AG04449 (cell line): ENCODE measurements at places on chromosomes 1 and 21.

- DNase-seq, result no peak
Measured at GRCh38 chr1:67937010-67937409, 103.7 kb upstream of the GNG12 start.

DNA sequence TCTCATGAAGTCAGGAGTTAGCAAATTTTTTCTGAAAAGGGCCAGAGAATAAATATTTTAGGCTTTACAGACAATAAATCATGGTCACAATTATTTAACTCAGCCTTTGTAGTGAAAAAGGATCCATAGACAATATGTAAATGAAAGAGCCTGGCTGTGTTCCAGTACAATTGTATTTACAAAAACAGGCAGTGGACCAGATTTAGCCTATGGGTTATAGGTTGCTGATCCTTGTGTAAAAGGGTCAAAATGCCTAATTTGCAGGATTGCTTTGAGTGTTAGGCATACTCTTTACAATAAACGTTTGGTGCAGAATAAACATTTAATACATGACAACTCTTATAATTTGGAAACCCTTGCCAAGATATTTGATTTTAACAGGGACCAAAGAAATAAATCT lies 6.5 kb downstream of the SLAMF7 start:
- no peak for DNase-seq

DNA sequence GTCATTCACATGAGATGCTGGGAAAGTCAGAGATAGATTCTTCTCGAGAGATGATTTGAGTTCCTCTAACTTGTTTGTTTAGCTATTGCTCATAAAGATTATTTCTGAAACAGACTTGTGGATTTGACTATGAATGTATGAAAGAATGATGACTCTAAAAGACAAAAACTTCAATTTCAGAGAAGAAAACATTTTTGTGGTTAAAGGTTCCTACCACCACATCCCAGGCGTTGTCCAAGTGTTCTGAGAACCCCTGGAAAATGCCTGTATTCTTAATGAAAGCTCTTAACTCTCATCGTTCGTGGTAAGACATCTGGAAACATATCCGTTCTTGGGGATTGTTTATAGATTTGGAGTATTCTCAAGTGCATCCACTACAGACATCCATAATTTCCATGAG lies 228.7 kb downstream of the BARHL2 start:
- DNase-seq, result no peak

GRCh38 chr1:95640746-95641145 lies 406.7 kb downstream of the RWDD3 start:
- DNase-seq, result no peak

DNA sequence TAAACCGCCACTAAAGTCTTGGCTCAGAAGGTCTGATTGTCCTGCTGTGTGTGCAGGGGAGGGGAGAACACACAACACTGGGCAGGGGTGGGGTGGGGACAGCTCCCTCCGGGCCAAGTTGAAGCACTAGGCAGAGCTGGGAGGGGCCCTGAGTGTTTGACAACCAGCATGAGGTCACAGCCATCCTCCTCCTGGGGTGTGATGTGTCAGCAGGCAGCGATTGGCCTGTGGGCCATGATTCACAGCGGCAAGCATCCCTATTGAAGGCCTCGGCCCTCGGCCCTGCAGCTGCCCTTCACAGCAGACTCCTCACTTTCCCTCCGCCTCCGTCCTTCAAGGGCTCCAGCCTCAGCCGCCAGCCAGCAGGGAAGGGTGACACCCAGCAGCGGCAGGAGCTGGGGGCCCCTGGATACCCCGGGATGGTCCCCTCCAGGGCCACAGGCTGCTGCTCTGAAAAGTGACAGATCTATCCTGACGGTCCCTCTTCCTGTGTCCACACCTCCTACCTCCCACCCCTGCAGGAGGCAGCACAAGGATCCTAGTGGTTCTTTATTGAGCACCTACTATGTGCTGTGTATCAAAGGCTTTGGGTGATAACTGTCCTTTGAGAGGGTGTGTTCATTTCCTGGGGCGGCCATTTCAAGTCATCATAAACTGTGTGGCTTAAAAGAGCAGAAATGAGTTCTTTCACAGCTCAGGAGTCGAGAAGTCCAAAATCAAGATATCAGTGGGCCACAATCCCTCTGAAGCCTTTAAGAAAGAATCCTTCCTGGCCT lies 66.0 kb upstream of the SLC25A33 start:
- DNase-seq, result peak; percentile 63

GRCh38 chr1:158045639-158046038 lies 52.2 kb downstream of the KIRREL1 start:
- DNase-seq, result peak; percentile 36

GRCh38 chr1:162626094-162626493 lies 6.2 kb upstream of the DDR2 start:
- DNase-seq, result no peak

GRCh38 chr21:14836950-14837349 lies 227.8 kb downstream of the NRIP1 start:
- no peak for DNase-seq

GRCh38 chr1:242454262-242455051 lies 70.0 kb downstream of the PLD5 start:
- no peak for DNase-seq

- DNase-seq, result no peak
Measured at GRCh38 chr1:99619583-99619982, 26.3 kb upstream of the PALMD start.

DNA sequence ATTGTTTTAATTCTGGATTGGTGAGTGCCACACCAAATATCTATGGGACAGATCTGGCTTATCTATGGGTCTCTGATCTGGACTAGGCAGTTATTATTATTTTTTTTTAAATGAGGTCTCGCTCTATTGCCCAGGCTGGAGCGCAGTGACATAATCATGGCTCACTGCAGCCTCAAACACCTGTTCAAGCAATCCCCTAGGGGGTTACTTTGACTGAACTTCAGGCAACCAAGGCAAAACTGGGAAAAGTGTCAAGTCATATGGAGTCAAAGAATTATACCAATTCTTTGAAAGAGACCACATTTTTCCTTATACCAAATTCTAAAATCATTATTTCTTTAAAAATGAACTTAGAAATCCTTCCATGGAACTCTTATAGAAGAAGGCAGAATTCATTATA lies 129.1 kb upstream of the HOOK1 start:
- no peak for DNase-seq

- no peak for DNase-seq
Measured at GRCh38 chr1:153058826-153059784, 1.8 kb upstream of the SPRR2A start.

- DNase-seq, result no peak
Measured at GRCh38 chr1:64199154-64199553, 4.3 kb upstream of the UBE2U start.

GRCh38 chr1:55833529-55834091 lies 618.4 kb upstream of the USP24 start:
- peak; percentile 77 for DNase-seq

DNA sequence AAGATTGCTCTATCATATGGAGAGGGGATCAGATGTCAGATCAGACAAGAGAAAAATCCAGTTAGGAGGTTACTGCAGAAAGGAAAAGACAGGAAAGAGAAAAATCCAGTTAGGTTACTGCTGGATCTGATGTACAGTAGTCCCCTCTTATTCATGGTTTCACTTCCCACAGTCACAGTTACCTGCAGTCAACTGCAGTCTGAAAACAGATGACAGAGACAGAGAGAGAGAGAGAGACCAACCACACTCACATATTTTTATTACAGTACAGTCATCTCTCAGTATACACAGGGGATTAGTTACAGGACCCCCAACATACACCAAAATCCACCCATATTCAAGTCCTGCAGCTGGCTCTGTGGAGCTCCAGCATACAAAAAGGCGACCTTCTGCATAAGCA lies 29.3 kb downstream of the NUP133 start:
- DNase-seq, result no peak

DNA sequence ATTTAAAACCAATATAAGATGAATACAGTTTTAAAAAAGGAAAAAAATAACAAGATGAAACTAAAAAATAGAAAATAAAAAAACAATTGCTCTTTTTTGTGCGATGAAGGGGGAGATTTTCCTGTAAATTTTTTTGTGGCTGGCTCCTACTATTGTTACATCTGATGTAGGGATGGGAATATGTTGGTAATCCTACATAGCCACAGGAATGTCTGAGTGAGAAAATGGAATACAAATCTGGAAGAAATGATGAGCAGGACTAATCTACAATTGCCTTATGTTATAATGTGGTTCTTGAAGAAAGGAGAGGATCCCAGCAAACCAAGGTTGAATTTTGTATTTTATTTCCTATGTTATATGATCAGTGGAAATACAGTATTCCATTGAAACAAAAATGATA lies 40.9 kb downstream of the ATP6V1G3 start:
- DNase-seq, result no peak

DNA sequence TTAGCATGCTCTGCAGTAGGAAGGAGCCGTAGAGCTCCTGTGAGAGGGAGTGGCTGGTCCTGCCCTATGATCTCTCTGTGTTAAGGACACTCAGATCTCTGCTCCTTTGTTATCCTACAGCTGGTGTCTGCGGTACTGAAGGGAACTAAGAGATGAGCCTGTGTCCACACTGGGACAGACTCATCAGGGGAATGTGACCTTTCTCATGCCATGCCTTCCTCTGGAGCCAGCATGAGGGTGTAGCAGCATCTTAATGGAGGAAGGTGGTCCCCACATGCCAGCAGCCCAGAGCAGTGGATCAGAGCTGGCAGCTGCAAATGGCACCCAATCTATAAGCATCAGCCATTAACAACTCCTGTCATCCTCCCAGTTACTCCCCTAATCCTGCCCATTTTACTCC lies 24.7 kb upstream of the GUCA2B start:
- DNase-seq, result no peak

DNA sequence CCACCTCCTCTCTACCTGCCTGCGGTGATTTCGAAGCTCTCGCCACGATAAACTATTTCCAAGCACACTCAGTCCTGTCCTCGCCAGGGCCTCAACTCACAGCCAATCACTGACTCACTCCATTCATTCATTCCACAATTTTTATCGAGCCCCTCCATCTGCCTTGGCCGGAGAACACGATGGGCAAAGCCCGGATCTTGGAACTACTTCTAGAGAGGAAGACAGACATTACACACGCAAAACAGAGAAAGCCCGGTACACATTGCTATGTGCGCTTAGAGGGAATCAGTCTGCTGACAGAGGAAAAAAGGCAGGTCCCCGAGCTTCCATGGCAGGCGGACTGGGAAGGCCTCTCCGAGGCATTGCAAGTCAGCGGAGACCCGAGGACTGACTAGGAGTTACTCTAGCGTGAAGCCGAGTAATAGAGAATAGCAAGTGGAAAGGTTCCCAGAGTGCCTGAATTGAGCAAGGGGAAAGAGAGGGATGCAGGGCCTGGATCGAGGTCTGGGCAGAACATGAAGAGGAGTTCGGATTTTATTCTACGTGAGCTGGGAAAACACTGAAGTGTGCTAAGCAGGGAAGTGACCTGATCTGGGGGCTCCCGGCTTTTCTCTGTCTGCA lies 54.2 kb upstream of the DNAJC6 start:
- no peak for DNase-seq

GRCh38 chr21:44027607-44028286 lies 15.6 kb downstream of the TRAPPC10 start:
- DNase-seq, result no peak

DNA sequence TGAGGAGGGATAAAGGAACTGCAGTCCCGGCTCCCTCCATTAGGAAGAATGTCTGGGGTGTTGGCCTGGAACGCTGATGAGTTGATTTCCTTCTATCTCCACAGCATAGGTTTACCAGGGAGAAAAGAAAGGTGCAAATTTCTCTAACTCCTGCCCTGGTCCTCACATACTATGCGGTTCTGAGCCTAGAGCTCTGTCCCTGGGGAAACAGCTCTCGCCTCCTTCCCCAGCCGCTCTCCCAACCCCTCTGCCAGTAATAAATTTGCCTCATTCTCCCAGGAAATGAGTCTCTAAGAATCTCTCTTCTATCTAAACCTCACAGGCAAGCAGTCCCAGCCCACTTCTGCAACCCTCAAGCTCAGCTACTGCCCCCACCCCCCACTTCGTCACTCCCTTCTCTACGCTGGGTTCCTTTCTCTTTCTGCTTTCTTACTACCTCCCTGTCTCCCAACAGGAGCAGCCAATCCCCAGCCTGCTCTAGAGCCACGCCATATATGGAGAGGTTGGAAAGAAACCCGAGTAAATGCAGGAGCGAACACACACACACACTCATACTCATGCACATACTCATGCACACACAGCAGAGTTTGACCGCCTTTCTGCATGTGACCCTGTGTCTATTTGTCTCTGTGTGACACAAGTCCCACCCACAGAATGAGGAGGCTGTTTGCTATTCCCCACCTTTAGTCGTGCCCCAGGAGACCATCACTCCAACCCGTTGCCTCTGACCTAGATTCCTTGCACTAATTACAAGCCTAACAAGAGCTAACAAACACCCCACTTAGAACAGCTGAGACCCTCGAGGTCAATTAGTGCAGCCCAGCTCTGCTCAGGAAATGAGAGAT lies 13.4 kb downstream of the PLEKHO1 start:
- peak; percentile 99 for DNase-seq

GRCh38 chr1:151806170-151806569 lies 951 bp upstream of the LINGO4 start:
- no peak for DNase-seq

GRCh38 chr1:119600976-119601375 lies 47.1 kb downstream of the ZNF697 start:
- DNase-seq, result no peak

DNA sequence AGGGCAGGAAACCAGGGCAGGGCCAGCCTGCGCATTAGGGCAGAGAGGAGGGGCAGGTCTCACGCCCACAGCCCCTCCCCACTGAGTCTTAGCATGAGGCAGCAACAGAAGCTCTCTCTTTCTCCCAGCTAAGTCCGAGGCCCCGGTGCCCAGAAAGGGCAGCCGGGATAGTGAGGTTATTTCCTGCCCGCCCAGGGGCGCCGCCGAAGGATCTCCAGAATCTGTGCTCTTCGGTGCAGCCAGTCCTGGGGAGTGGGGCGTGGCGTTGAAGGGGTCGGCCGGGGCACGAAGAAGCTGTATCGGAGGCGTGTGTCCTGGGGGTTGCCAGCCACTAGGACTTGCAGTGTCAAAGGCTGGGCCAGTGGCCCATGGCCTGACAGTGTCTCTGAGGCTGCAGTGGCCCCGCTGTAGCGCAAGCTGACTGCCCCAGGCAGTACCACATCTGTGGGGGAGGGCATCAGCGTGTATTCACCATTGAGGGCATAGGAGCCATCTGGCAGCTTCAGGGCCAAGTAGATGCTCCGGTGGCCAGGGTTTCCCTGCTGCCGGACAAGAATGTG lies 7.8 kb downstream of the ADAMTS4 start:
- DNase-seq, result no peak

DNA sequence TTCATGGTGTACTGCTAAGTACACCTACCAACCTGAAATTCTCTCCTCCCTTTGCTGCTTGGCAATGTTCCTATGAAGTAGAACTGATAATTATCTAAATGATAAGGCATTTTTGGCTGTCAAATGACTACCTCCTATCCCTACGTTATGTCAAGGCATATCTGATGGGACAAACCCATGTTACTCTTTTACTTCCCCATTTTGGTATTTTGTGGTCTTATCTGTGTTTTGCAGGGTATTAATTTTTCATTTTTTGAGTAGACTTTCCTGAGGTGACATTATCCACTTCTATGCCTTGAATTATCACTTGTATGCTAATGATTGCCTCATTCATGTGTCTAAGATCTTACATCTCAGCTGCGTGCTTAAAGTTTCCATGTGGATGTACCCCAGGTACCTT lies 499.6 kb upstream of the B3GALT2 start:
- DNase-seq, result no peak
